Bone marrow (tissue), 2 donors: ENCODE measurements at places on chromosomes 2 and 18.

GRCh38 chr2:66478731-66479316 is 43.9 kb downstream of the MEIS1 start:
- peak; percentile 58 for DNase-seq

- no peak for DNase-seq
These were observed 66.7 kb upstream of the ZFP36L2 start for GRCh38 chr2:43292851-43293743.

DNA sequence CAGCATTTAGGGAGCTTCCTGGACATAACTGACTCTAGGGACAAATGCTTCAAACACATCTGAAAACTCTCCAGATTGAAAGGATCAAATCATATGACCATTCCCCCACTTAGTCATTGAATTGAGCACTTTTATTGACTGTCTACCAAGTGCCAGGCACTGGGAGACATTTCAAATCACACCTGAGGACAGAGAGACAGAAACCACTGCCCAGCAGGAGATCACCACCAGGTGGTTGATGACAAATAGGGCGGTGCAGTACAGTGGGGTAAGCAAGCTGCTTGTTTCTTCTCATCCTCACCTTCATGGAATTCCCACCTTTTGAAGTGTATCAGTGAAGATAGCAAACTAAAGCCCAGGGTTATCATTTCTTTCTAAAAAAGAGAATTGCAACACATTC is 19.0 kb upstream of the CXCR4 start:
- no peak for DNase-seq

- no peak for DNase-seq
These were observed 4.9 kb upstream of the AGFG1 start for GRCh38 chr2:227466887-227467600.

DNA sequence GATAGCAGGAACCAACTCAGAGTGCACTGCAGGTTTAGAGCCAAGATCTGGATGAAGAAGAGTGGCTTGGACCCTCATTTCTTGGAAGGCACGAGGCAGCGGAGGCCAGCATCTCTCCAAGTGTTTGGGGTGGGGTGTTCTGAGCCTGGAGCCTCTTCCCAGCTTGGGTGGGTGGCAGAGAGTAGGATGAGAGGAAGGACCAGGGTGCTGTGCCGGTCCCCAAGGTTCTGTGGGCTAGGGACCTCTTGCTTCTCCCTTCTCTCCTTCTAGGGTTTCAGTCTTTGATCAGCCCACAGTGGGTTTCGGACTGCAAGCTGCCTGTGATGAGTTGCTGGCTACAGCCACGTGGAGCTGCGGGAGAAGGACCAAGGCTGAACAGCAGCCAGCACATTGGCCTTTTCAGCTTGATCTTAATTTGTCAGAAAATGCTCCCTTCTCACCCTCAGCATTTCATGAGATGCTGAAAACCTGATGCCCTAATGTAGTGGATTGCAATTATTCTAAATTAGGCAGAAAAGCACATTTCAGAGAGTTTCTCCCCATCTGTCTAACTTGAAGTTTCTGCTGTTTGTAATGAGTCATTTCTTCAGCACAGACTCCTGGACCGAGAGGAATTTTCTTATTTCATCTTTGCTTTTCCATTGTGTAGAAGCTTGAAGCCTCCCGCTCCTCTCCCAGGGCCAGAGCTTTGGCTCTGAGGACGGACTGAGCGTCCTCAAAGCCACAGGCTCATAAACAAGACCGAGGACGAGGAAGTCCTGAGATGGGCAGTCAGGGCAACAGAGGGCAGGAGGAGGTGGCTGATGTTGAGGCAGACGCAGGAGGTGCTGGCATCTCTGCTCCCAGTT is 99.1 kb upstream of the HDAC4 start:
- DNase-seq, result no peak

GRCh38 chr2:73736378-73736777 is 767 bp downstream of the TPRKB start:
- no peak for DNase-seq

GRCh38 chr2:30366199-30366691 is 80.8 kb upstream of the LCLAT1 start:
- no peak for DNase-seq

DNA sequence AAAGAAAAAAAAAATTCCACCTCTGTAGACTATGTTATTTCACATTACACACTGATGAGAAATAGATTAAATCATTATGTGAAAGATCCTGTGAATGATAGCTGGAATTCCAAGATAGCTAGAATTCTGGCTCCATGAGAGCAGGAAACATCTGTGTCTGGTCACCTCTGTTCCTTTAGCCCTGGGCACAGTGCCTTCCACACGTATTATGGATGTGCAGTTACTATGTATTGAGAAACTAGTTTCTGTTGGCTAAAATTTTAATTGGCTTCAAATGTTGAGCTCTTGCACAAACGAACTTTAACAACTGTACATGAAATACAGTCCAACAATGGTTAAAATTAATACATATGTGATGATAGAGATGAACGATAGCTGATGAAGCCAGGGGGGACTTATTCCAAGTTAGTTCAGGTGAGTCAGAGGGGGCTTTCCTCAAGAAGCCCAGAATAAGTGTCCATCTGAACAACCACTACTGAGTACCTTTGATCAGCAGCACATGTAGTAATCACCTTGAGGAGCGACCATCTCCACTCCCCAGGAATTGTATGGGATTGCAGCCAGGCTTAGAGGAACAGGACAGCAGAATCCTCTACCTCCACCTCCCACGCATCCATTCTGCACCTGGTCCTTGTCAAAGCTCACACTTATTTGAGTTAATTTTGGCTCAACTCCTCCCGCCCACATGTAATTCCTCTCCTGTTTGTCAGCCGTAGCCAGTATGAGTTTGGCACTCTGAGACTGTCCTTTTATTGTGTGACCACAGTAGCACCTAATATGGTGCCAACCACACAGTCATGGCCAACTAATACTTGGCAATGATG is 68.6 kb downstream of the NABP1 start:
- no peak for DNase-seq

DNA sequence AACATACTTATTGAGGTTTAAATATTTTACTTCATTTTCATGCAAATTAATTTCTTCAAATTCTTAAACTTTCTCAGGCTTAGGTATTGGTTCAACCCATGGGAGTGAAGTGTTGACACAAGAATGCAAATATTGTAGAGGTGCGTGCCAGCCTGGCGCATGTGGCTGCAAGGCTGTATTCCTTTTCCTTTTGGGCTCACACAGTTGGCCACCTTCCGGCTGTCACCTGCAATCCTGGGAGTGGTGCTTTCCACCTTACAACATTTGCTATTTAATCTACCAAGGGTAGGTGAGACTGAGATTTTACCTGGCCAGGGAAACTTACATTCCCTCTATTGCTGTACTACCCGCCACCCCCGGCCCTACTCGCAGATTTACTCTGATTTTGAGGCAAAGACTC is 141.1 kb downstream of the DCC start:
- no peak for DNase-seq

- no peak for DNase-seq
These were observed 7.5 kb downstream of the PARD6G start for GRCh38 chr18:80239830-80240229.

DNA sequence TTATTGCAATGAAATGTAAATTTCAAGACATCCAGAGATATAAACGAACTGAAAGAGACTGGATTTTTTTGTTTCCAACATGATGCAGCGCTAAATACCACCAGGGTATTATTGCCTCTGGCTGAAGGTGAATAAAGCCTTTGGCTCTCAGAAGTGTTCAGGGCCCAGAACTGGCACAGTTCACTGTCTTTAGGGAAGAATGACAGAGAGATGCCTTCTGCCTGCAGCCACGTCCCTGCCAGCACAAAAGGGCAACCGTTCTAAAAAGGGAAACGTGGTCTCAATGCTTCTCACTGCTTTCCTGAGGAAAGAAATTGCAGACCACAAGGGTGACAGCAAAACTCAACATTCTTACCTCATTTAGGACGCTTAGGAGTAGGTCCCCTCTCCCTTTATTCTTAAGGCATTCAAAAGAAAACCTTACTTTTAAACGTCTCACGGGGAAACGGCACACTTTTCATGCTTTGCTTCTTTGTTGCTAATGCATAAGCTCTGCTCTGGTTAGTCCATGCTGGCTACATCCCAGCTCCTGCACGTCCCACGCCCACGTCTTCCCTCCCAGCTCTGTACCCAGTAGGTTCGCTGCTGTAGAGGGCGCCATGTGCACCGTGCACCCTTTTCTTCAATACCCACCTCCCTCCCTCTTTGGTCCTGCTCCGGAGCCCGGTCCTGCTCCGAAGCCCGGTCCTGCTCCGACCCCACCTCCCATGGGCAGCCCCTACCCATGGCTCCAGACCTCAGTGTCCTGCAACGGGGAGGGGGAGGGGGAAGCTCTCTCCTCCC is 171.0 kb downstream of the HRH4 start:
- DNase-seq, result peak; percentile 5

DNA sequence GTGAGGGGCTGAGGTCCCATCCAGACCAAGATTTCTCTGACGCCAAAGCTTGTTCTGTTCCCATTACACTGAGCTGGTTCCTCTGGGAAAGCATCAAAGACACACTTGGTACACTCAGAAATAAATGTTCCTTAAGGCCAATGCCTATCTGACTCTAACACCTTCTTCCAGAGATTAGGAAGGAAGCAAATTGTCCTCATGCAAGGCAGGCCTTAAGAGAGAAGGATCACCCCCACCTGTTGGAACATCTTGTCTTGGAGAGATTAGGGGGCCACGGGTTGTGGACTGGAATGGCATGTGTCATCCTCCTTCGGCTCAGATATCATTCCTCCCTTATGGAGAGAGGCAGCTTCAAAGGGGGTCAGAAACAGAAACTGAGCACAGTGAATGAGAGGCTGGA is 100.2 kb downstream of the ANKRD44 start:
- no peak for DNase-seq
